ENCODE measurements at places on chromosomes 12 and 14.

- DNase-seq, result no peak
Observed at GRCh38 chr14:105292826-105293711, 7.7 kb downstream of the BRF1 start.

DNA sequence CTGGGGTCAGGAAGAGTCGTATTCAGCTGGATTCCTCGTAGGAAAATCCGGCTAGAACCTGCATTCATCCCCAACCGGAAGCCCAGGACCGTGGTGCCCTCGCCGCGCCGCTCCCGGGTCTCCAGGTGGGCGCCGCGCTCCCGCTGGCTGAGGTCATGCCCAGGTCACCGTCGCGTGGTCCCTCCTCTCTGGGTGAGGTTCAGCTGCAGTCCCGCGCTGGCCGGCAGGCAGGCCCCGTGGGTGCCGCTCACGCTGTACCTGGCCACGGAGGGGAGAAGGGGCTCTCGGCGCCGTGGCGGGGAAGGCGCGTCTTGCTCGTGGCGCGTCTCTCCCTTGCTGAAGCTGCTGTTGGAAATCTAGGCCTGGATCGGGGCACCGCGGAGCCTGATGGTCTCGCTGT lies 44.5 kb downstream of the LRTM2 start:
- DNase-seq, result no peak

GRCh38 chr12:12722435-12723148 lies 5.4 kb downstream of the CDKN1B start:
- no peak for DNase-seq

DNA sequence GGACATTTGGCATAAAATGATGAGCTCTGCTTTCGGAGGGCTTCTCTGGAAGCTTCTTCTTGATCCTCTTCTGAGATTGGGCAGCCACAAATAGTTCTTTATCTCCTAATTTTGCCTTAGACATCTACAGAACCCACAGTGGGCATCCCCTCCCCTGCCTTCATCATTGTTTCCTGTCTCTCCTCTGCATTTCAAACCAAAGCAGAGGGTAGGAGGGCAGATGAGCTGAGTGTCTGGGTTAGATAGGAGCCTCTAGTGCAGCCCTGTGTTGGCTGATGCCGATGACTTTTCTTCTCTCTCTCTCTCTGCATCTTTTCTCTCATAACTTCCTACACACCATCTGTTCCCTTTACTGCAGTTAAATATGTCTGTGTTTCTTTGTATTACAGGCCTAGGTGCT lies 8.5 kb upstream of the IL26 start:
- no peak for DNase-seq

All from NCI-H1436 treated with DMSO at 0.1 percent for 48 hours (cell line).